ENCODE measurements at places on chromosomes 13 and 19.

DNA sequence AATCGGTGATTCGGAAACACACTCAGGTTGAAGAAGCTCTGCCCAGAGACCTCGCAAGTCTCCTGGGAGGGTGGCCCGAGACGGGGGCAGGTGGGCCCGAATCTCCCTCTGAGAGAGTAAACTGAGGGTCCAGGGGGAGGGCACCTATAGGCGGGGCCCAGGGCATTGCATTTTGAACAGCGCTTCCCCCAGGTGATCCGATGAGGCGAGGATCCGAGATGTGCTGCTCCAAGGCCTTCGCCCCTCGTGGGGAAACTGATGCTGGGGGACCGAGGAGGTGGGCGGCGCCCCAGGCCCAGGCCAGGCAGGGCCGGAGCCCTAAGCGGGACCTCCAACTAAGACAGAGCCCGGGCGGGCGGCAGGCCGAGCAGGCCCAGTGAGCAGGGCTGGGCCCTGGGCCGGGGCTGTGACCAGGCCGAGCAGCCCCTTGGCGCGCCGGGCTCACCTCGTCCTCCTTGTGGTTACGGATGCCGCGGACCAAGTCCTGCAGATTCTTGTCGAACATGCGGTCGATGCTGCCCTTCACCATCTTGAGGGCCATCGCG, 500 bp downstream of the AP3D1 start:
- DNase-seq: no peak

DNA sequence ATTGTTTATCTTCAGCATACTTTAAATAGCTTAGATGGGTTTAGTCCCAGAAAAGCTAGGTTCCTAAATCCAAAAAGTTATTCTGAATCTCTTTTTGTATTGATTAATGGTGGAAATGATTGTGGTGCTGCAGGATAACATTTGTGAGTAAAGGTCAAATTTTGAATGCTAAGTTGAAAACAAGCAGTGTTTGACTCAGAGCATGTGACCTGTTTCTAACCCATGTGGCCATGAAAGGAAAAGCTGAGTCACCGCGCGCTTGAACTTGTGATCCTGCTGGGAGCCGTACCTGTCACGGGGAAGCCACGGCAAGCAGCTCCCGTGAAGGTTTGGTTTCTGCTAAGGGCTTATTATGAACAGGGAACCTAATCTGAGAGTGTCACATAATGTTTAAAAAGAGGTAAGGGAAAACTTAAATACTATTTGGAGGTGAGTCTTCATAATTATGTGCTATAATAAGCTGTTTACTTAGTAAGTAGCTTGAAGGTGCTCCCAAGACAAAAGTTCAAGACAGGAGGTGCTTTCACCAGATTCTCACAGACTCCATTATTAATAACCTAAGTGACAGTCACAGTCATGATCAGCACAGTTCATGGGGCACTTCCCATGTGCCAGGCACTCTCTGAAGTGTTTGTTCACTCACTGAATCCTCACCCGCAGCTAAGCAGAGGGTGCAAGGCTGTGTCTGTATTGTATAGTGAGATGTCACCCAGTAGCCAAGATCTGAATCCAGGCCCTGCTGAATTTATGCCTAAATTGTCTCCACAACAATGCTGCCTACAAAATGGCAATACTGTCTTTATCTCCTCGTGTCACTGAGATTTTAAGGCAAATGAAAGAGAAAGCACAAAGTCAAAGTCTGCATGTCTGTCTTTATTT, 286.5 kb downstream of the MYO16 start:
- DNase-seq: peak; percentile 96

- DNase-seq: no peak
Measured at GRCh38 chr19:35512831-35513627, 420 bp downstream of the DMKN start.

DNA sequence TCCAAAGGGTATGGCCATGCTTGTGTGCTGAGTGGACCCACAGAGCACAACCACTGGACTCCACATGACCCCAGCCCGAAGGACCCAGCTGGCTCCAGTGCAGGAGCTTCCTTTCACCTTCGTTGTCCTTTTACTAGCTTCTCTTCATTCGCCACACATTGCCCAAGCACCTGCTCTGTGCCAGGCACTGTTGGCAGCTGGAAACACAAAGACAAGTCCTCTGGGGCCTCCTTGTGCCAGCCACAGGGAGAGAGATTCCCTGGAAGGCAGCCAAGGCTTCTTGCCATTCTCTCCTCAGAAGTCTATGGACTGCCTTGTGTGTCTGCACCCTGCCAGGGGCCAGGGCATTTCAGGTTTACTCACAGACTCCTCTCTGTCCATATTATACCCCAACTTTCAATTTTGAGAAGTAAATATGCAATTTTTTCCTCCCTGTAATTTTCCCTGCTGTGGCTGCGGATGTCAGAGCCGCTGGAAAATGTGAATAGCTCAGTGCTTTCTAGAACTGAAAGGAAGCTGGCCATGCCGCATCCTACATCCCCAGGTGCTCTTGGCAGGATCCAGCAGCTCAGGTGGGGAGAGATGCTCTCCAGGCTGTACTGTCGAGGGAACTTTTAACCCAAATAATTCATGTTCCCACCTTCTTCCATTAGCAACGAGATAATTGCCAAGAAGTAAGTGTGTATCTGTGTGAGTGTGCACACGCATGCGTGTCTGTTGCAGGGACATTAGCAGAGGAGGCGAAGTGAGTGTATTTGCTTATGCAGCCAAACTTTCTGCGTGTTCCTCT, 57.2 kb downstream of the CHST8 start:
- DNase-seq: no peak

DNA sequence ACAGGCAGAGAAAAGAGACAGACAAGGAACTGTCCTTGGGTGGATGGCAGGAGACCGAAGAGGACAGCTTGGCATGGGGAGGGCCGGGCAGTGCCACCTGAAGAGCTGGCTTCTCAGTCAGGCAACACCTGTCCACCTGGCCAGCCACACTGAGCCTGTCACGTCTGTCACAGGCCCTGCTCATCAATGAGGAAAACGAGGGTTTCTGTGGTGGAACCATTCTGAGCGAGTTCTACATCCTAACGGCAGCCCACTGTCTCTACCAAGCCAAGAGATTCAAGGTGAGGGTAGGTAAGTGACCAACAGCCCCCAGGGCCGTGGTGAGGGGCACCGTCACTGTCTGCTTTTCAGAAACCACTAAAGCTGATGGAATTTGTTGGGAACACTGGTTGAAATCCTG, 11.2 kb upstream of the PROZ start:
- no peak for DNase-seq

- DNase-seq: no peak
Measured at GRCh38 chr19:28196961-28197360, 1016.0 kb downstream of the UQCRFS1 start.

DNA sequence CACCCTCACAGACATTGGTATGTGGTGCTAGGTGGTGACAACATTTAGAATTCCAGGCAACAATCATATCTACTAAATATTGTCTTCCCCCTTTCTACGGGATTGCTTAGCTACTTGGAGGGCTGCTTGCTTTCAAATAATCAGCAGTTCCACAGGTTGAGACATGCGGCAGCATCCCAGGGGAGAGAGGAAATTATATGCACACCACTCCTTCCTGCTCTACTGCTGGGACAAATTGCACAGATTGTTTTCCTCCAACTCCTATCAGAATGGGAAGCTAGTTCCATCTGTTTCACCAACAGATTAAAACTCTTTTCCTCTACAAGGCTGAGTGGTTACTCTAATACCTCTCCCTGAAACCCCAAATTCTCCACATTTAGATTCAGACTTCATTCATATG, 275.4 kb downstream of the DNAJC15 start:
- no peak for DNase-seq
